Omental fat pad (tissue), 4 donors: ENCODE measurements at places on chromosomes 3 and 15. TPM values are rescaled to one million over a fixed set of nuclear protein-coding genes. Genes with fewer than 3 reads are reported as not detected.

PLSCR4 gene
- total RNA-seq, result 85.6 TPM

PCSK6 gene
- total RNA-seq, result 11.4 TPM

CNTN6 gene
- not detected for total RNA-seq

BNC1 gene
- 51.9 TPM for total RNA-seq

ZNF662 gene
- 9.9 TPM for total RNA-seq

CLDN1 gene
- total RNA-seq, result 2.7 TPM
